ENCODE measurements at places on chromosomes 1 and 21.

GRCh38 chr1:169694304-169695075 is 16.9 kb downstream of the SELL start:
- no peak for DNase-seq

DNA sequence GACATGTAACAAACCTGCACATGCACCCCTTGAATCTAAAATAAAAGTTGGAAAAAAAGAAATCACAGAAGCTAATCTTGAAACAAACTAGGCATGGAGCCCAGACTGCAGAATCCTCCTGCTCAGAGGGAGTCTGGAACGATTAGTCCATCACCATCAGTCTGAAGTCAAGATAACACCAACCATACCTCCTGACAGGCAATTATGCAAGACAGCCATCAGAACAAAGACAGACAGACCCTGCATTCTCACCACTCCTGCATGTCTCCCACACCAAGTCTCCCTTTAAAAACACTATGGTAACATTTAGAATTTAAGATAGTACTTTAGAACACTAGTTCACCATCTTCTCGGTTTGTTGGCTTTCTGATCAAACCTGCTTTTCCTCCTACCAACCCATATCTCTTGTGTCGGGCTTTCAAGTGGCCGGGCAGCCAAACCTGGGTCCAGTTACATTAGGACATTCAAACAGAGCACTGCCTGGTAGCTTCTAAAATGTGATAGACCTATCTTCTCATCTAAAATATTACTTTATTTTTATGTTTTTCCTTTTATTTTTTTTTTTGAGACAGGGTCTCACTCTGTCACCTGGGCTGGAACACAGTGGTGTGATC is 10.1 kb downstream of the YARS1 start:
- no peak for DNase-seq

GRCh38 chr1:8847990-8848389 is 30.5 kb downstream of the ENO1 start:
- DNase-seq, result no peak

DNA sequence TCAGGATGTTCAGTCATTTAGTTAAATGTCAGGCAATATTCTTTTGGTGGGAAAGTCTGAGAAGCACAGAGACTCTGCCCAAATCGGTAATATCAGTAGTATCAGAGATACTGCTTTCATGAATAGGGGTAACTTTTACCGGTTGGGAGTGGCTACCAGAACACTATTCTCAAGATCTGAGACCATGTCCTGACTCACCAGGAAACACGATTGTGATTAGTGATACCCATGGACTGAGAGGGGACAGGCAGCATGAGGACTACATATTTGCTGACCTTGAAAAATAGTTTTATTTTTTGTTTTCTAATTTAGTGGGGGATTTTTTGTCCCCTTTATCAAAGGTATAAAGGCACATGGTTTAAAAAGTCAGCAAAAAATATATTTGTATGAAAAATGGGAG is 76.0 kb upstream of the NEK2 start:
- DNase-seq, result no peak

DNA sequence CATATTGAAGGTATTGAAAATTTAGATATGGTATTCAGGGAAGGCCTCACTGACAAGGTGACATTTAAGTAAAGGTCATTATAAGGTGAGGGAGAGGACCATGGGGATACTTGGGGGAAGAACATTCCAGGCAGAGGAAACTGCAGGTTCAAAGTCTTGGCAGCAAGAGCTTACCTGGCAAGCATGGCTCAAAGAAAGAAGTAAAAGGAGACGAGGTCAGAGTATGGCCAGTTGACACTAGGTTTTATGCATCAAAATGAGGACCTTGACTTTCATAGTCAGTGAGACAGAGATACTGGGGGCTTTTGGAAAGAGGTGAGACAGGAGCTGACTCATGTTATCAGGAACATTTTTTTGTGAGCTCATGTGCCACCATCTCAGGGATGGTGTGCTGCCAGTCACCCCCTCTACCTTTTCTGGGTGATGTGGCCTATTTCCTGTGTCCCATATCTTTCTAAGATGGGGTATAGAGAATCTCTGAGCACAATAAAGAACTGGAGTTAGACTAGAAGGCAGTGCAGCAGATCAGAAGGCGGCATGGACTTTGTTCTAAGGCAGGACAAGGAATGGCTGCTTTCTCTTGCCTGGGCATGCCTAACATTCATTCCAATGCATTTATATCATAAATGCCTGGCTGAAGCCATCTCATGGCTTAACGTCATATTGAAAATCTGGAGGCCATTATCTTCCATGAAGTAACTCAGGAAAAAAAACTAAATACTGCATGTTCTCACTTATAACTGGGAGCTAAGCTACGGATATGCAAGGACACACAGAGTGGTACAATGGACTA is 406.7 kb downstream of the NTNG1 start:
- DNase-seq, result no peak

DNA sequence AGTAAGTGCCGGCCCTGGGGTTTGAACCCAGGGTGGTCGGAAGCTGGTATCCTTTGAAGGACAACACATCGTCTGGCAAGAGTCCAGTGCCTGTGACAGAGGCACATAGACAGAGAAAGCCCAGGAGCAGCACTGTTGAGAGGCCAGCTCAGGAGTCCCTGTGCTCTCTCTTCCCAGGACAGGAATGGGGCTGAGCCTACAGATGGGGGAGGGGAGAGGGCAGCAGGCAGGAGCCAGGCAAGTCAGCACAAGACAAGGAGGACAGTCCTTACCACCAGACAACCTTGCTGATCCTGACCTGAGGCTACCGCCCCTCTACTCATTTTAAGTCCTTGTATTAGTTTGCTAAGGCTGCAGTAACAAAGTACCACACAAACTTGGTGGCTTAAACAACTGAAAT is 27.7 kb upstream of the SYT6 start:
- no peak for DNase-seq

- no peak for DNase-seq
Observed at GRCh38 chr1:231827337-231828105, 200.9 kb downstream of the DISC1 start.

DNA sequence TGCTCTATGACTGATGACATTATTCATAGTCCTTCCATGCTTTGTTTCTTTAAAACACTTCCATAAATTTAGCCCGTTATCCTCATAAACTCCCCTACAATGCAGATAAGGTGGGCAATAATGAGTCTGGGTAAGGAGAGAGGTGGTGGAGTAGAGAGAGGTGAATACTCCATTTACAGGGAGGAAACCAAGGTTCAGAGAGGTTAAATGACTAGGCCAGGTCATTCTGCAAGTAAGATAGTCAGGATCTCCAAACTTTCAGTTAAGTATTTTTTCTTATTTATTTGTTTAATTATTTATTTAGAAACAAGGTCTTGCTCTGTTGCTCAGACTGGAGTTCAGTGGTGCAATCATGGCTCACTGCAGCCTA is 26.1 kb downstream of the PAFAH2 start:
- DNase-seq, result no peak

DNA sequence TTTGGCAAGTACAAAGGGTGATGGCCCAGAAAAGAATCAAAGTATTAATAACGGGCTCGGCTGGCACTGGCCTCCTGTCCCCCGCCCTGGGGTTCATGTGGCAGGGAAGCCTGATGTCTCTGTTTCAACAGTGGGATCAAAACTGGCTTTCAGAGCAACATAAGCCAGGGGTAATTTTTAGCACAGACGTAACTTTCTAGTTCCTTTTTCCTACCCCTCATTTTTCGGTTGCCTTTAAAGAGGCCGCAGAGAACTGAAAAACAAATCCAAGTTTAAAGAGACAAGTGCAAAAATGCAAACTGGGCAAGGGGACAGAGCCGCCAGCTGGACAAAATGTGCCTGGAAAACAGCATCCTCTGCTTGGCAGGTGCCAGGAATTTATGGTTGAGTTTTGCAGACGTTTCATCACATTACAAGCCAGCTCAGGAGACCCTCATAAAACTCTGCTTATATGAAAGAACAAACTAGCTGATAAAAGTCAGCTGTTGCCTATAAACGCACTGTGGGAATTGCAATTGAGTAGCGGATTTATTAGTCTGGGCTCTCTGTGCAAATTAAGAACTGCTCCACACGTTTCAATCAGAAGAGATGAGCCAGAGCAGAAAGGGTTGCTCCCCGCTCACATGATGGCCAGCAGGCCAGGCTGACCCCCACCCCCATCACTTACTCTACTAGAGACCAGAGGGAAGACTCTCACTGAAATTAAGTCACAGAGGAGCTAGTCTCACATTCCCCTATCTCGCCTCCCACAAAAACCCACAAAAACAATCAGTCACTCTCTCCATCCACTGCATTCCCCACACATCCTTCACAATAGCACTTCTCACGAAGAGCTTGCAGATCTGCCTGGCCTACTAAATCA is 15.8 kb upstream of the CDCA8 start:
- no peak for DNase-seq

GRCh38 chr1:67577646-67578045 is 107.4 kb upstream of the GADD45A start:
- DNase-seq, result no peak

DNA sequence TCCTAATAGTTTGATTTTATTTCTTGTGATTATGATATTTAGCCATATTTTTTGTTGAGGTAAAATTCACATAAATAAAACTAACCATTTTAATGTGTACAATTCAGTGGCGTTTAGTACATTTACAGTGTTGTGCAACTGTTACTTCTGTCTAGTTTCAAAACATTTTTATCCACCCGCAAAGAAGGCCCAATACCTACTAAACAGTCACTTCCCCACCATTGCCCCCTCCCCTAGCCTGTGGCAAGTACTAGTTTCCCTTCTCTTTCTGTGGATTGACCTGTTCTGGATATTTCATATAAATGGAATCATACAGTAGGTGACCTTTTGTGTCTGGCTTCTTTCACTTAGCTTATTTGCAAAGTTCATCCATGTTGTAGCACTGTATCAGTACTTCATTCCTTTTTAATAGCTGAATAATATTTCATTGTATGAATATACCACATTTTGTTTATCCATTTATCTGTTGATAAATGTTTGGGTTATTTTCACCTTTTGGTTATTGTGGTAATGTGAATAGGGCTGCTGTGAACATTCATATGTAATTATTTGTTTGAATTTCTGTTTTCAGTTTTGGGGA is 4.1 kb downstream of the FLVCR1 start:
- DNase-seq, result no peak

DNA sequence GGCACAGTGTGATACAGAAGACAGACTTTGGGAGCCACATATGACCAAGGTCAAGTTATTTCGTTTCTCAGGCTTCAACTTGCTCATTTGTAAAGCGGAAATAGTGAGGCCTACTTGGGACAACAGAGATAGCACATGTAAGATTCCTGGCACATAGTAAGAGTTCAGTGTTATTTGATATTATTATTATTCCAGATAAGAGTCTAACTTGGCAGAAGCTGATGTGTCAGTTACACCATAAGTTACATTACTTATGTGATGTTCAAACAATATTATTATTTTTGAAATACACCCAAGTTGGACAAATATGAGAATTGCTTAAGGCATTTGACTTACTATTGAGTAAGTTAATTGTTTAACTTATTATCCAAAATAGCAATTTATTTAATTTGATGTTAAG is 10.2 kb upstream of the CYP4X1 start:
- no peak for DNase-seq

- DNase-seq, result no peak
Observed at GRCh38 chr1:81505831-81506230, 294.9 kb upstream of the ADGRL2 start.
